ENCODE measurements at places on chromosomes 3 and 15.

GRCh38 chr3:110625201-110625747 is 446.3 kb upstream of the NECTIN3 start:
- no peak for DNase-seq

- DNase-seq = no peak
Measured at GRCh38 chr3:178246004-178246403, 290.2 kb upstream of the KCNMB2 start.

GRCh38 chr3:11230125-11230524 is 42.1 kb upstream of the ATG7 start:
- no peak for DNase-seq

DNA sequence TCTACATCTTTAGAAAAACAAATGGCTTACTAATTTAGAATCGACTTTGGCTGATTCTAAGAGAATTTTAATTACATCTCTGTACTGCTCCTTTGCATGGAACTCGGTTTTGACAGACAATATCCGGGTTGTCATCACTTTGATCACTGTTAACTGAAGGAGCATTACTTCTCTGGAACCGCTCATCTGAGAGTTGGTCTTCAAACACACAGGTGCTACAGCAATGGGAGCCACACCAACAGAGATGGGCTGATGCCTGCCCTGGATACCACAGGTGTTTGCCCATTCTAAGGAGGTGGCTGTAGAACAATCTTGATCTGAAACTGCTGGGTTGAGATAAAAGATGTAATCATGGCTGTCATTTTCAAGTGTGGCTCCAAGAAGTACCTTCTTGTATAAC is 21.6 kb downstream of the LINS1 start:
- no peak for DNase-seq
